ENCODE measurements at places on chromosomes 4 and X.

DNA sequence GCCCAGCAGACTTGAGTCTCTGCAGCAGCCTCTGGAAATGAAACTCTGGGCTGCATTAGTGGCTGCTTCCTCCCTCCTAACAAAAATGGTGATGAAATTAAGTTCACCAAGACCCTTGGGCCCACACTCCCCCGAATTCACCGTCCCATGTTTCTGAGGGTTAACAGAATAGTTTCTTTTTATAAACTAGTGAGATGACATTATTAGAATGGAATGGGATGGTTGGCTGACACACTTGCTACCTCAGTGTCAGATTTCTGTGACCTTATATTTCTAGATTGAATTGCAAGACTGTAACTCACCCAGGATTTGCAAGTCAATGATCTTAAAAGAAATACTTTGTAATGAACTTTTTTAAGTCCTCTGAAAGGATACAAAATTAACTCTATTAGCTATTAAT lies 127.1 kb downstream of the SHROOM3 start:
- DNase-seq, result no peak

- DNase-seq, result no peak
These were observed 46.0 kb upstream of the TMPRSS11F start for GRCh38 chr4:68175562-68176155.

- DNase-seq, result no peak
These were observed 18.4 kb downstream of the SLC38A5 start for GRCh38 chrX:48451708-48452107.

DNA sequence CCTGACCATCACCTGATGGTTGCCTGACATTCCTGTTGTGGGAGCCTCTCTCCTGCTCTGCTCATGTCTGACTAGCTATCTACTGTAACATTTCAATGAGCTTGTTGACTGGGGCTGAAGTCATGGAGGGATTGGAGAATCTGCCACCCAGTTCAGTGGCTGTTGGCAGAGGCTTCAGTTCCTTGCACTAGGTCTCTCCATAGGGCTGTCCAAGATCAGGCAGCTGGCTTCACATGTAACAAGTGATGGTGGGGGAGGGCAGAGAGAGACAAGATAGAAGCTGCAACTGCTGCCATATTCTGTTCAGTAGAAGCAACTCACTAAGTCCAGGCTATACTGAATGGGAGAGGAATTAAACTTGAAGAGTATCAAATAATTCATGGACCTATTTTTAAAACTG lies 14.1 kb upstream of the CCNI start:
- DNase-seq, result no peak

DNA sequence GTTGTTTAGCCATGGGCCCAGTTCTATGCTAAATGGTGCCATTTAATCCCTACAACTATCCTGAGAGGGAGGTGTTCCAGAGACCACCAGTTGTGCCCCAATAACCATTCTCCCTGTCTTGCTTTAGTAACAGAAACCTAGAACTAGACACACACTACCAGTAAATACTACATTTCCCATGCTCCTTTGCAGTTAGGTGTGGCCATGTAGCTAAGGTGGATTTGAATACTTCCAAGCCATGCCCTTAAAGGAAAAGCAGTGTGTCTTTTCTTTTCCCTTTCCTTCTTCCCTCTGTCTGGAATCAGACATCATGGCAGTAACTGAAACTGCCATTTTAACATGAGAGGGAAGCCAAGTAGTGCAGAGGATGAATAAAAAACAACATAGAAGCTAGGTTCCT lies 90.9 kb upstream of the TMEM33 start:
- DNase-seq, result no peak

GRCh38 chr4:46329118-46329976 lies 60.6 kb downstream of the GABRA2 start:
- no peak for DNase-seq

DNA sequence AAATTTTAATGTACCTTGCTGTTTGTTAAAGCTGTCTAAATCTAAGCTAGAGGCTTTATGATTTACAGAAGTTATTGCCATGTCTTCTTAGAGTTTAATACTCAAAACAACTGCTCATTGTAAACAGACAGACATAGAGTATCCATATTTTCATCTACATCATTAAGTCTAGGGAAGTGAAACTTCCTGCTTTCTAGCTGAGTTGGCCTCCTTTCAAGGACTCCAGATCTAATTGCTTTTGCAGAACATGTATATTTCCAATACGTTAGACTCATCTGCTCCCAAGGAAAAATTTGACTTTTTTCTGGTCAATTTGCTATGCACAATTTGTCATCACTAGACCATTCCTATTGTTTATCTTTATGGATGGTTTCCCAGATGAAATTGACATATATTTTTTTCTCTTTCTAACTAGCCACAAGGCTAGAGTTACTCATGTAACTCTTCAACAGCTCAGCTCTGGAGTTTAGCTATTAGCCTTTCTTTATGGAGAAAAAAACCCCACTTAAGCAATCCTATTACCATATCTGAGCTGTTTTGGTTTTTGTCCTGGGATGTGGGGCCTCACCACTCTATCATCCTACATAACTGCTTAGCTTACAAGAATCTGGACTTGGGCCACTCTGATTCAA lies 122.9 kb downstream of the PPA2 start:
- DNase-seq, result no peak

- no peak for DNase-seq
These were observed 210.2 kb upstream of the GYPA start for GRCh38 chr4:144350706-144351105.

DNA sequence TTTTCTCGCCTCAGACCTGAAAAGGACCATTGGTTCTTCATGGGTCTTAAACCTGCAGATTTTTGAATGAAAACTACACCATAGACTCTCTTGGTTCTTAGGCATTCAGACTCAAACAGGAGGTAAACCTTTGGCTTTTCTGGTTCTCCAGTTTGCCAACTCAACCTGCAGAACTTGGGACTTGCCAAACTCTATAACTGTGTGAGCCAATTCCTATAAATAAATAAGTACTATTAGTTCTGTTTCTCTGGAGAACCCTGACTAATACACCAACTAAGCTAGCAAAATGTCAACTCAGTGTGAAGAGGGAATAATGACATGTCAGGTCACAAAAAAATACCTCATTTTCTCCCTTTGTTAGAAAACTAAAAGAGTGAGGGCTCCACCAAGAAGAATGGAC lies 374.6 kb downstream of the RAB28 start:
- no peak for DNase-seq

DNA sequence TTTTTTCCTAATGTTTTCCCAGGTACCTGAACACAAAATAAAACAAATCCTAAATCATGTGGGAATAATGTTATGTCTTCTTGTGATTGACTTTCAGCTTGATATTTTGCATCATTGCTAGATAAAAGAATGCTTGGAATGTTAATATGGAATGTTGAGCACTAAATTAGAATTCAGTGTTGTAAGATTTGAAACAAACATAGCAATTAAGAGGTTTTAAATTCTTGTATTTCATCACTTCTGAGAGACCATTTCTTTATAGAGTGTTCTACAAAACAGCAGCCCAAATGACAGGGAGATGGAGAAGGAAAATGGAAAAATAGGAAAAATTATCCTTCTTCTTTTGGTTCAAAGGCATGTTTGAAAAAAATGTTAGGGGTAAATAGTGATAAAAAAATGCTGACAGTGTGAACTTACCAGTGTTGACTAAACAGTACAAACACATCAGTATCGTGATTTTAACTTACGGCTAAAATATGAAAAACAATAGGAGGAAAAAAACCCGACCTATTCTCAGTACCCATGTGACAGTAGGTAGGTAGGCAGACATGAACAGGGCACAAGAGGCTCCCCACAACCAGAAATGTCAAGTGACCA lies 102.6 kb upstream of the PDE5A start:
- DNase-seq, result no peak

DNA sequence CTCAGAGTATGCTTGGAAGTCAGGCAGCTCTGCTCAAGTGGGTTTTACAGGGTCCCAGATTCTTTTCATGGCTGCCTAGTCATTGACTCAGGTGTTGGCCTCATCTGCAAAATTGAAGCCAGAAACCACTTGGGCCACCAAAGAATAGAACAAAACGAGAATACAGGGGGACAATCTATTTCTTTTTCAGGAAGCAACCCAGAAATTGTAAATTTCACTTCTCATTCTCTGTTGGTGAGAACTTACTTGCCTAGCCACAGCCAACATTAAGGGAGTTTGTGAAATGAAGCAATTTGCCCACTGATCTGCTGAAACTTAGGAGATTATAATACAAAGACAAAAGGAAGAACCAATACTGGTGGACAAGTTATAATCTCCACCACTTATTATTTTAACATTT lies 8.6 kb upstream of the TKTL2 start:
- no peak for DNase-seq

DNA sequence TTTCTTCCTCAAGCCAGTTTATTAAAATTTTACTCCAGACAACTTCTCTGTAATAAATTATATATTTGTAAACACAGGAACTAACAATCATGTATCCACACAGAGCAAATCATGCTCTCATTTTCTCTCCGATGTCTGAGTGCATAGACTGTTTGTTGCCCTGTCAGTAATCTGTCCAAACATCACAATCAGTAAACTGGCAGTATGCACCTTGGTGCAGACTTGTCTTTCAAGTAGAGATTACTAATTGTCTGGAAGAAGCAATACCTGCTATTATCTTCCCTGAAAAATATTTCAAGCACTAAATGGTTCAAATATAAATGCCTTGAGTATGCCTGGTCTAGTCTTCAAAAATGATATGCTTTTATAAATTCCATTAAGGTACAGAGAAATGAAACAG lies 1260.9 kb downstream of the C4orf33 start:
- no peak for DNase-seq

DNA sequence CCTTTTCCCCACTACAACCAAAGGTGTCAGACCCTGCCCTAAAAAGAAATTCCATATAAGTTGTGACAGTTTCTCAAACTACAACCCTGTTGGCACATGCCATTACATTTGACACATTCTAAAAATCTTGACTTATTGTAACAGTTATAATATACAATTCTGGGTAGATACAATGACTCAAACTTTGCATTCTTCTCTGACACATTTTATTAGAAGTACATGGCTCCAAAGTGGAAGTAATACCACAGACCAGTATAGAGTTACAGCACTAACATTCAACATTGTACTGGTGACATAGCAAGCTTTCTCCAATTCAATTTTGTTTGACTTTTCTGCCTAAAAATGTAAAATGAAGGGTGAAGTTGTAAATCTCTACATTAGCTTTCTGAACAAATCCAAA lies 196.6 kb upstream of the ETNPPL start:
- no peak for DNase-seq

- DNase-seq, result no peak
These were observed 266.6 kb downstream of the NKX6-1 start for GRCh38 chr4:84232309-84233095.

GRCh38 chr4:159060161-159060560 lies 42.7 kb upstream of the RAPGEF2 start:
- no peak for DNase-seq

DNA sequence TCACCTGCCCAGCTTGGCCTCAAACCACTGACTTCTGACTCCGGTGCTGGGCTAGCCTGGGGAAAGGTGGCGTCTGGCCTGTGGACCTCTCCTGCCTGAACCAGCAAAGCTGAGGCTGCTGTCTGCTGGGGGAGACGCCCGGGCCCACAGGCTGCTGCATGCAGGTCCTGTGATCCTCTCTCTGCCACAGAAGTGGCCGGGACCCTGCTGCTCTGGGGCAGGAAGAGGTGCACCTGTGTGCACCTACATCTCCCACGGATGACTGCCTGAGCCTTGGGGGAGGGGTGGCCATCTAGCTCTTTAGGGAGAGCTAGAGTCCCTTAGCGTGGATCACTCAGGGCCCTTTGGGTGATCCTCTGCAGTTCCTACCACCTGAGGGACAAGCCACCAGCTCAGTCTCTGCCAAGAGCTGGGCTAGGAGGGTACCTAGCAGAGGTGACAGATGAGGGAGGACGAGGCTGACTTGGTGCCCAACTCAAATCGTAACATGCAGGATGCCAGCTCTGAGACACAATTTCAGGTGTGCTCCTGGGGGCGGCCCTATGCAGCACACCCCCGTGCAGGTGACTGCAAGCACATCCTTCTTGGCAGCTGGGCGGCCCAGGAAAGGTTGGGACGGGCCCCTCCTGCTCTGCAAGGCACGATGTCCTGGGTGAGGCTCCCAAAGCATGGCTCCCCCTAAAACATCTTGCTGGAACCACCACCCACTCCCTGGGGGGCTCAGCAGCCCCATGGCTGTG lies 22.5 kb downstream of the LETM1 start:
- DNase-seq, result no peak

DNA sequence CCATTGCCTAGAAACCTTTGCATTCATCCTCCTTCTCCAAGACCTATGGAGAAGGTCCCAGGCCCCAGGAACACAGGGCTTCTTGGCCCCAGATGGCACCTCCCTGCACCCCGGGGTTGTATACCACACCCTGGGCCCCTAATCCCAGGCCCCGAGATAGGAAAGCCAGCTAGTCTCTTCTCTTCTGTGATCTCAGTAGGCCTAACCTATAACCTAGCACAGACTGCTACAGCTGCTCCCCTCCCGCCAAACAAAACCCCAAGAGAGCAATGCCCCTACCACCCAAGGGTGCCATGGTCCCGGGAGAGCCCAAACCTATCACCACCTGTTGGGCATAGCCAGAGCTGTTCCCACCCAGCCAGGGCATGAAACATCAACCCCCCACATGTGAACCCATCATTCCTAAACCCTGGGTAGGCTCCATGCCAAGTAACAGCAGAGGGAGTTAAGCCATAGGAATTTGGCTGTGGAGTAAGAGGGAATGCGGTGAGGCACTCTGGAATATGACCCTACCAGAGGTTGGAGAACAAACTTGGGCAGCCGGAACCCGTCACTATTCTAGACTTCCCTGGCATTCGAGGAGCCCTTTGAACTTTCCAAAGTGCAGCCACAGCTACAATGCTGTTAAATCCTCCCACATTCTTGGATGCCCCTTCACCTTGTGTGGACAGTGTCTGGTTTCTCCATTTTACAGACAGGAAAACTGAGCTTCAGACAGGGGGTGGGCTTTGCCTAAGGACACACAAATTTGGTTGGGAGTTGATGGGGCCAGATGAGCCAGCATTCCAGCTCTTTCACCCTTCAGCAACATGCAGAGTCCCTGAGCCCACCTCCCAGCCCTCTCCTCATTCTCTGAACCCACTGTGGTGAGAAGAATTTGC lies 10.9 kb upstream of the SASH3 start:
- no peak for DNase-seq

DNA sequence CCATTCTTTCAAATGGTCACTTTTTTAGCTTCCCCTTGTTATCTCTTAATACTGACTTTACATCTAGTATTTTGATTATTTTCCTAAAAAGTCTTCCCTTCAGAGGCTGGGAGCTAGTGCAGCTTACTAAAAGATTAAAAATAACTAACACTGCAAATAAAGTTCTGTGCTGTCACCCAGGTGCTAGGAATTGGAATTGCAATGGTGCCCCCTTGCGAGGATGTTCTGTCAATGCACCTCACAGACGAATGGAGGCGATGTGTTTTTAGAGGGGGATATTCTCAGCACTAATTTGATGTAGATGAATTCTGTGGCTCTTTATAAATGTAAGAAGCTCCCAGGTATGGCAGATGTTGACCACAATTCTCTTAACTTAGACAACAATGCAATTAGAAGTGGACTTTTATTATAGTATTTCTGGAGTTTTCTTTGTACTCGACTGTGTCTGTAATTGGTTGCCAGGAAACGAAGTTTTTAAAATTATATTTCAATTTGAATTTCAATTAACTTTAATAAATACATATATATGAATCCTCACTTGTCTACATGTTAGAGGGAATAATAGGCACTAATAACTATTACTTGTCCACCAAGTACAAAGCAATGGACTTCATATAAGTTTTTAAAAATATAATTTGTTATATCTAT lies 22.0 kb upstream of the SMIM31 start:
- no peak for DNase-seq
